ENCODE measurements at places on chromosomes 6 and 20. TPM values are rescaled to one million over a fixed set of nuclear protein-coding genes. Genes with fewer than 3 reads are reported as not detected.

MEP1A gene
- not detected for total RNA-seq

SAMD10 gene
- not detected for total RNA-seq

ARG1 gene
- not detected for total RNA-seq

SMPDL3A gene
- 3.2 TPM for total RNA-seq

ETV7 gene
- total RNA-seq = not detected

ALDH8A1 gene
- 0.10 TPM for total RNA-seq

GNAS-AS1 gene
- total RNA-seq = not detected

FUT9 gene
- not detected for total RNA-seq

OXT gene
- total RNA-seq = not detected

TSPO2 gene
- not detected for total RNA-seq

KHDC1L gene
- not detected for total RNA-seq

BFSP1 gene
- 4.6 TPM for total RNA-seq

PGBD1 gene
- 5.7 TPM for total RNA-seq

CGA gene
- 0.24 TPM for total RNA-seq

KCNB1 gene
- 2.7 TPM for total RNA-seq

MYT1 gene
- 0.15 TPM for total RNA-seq

FNDC1 gene
- total RNA-seq = 0.08 TPM

ZNF391 gene
- total RNA-seq = 0.16 TPM

POM121L2 gene
- total RNA-seq = not detected

RBM24 gene
- 7.7 TPM for total RNA-seq

KIF25 gene
- total RNA-seq = 0.03 TPM

MYBL2 gene
- total RNA-seq = 80.6 TPM

TRIM39 gene
- total RNA-seq = 6.8 TPM

GTSF1L gene
- not detected for total RNA-seq

SAPCD1 gene
- 3.0 TPM for total RNA-seq

SYCP2L gene
- total RNA-seq = 2.4 TPM

PDYN gene
- not detected for total RNA-seq

PAK5 gene
- total RNA-seq = not detected
